Stimulated activated CD4-positive, alpha-beta T cell treated with anti-CD3 and anti-CD28 coated beads, Interleukin-12 subunit alpha, Interleukin-12 subunit beta, amount 100 ng/mL, for 24 hours (primary cell): ENCODE measurements at places on chromosomes 4 and X.

- DNase-seq, result no peak
Observed at GRCh38 chrX:40462795-40463194, 118.0 kb upstream of the ATP6AP2 start.

GRCh38 chrX:22122510-22122909 lies 90.4 kb downstream of the PHEX start:
- no peak for DNase-seq

- no peak for DNase-seq
Observed at GRCh38 chrX:24902806-24903205, 113.0 kb downstream of the ARX start.

DNA sequence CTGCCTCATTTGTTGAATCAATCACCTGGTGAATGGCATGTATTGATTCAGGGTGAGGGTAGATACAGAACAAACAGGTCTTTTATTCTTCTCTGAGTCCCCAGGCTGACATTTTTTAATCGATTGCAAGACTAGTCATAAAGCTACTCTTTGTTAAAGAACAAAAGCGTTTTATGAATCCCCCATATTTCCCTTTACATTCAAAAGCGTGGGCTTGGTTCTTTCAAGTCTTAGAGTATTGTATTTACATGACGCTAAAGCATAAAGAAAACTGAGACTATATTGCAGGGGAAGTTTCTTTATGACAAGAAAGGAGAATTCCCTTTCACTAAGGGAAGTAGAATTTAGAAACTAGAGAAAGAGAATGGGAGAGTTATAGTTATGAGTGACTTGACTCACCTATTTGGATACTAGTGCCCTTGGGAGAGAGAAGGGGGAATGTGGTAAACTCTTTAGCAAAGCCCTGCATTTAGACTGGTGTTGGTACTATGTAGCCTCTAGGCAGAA lies 69.3 kb upstream of the PDE5A start:
- no peak for DNase-seq

DNA sequence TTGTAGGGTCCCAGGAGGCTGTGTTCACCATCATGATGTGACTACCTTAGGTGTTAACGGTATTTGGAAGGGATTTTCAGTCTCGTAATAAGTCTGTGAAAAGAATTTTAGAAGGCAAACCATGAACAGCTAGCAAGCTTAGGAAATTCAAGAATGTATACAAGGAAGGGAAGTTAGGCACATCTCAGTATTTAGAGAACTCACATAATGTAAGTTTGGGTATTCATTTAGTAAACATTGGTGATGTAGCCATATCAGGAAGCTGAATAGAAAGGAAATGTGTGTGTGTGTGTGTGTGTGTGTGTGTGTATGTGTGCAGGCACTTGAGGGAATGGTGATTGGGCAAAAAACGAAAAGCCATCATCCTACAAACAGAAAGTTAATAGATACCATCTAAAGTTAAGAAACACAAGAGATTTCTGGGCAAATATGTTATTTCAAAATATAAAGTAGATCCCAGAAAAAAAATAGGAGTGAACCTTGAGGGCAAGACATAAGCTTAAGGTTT lies 34.7 kb upstream of the PRKX start:
- DNase-seq, result no peak

GRCh38 chr4:110278127-110278526 lies 79.7 kb upstream of the ELOVL6 start:
- no peak for DNase-seq

GRCh38 chrX:137567682-137568232 lies 1.8 kb downstream of the ZIC3 start:
- no peak for DNase-seq

DNA sequence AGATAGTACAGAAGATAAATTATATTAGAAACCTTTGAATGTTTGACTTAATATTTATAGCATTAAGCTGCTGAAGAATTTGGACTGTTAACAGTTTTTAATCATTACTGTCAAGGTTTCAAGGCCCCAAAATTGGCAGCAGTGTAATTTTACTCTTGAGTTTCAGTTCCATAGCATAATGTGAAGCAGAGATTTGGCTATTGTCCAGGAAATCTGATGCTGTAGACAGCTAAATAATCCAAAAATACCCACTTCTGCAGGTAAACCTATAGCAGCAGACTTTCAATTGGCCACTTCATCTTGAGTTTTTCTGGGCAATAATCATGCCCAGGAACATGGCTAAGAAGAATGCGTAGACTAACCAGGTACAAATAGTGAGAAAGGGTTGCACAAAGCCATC lies 85.0 kb downstream of the RCHY1 start:
- DNase-seq, result no peak

- DNase-seq, result no peak
Observed at GRCh38 chr4:156101571-156101970, 147.9 kb upstream of the CTSO start.

DNA sequence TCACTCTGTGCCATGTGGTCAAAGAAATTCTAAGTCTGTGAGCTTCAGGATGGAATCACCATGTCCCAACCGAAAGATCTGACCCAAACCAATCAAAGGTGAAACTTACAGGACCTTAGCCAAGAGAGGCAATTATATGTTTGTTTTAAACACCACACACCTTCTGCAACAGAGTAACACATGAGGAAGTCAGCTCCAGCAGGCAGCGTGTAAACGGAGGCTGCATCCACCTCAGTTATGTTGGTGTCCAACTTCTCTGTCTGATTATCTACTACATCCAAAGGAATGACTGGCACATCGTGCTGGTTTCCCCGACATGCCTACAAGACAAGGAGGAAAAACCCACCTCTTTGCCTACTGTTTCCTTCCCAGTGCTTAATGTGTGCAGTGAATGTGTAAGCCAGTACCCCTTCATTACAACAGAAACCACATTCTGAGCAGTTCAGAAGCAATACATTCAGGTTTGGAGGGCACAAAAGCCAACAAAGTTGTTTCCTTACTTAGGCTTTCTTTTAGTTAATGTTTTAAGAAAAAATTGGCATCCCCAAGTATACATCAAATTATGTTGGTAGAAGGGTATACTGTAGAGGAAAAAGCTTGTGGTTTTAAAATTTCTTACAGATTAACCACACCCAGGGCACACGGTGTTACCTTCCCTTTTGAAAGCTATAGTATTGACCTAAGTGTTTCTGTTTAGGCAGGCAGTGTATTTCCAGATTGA lies 12.4 kb downstream of the CASP6 start:
- DNase-seq, result no peak

DNA sequence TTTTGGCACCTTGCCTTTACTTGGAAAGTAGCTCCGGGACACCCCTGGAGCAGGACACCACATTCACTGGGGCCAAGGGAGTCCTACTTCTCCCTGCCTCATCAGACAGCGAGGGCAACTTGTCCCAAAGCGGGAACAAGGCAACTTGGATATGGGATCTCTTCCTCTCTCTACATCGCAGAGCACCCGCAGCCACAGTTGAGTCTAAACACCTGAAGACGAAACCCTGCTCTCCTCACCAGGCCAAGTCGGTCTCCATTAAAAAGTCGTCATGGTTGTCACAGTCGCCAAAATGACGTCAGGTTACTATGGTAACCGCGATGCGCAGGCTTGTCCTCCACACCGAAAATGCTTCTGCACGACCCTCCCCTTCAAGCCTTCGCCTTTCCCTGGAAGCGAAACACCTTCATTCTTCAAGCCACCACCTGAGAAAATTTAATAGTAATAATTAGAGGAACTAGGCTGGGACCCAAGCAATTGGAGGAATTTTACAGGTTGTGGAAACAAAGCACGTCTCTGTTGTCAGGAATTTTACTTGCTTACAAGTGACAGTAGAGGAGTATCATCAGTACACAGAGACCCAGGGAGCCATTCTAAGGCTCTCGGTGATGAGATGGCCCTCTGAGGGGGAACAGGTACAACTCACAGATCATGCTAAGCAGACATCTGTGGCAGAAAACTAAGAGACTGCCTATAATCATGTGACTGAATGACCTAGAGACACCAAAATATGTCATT lies 30.5 kb upstream of the TCEAL4 start:
- peak; percentile 39 for DNase-seq

GRCh38 chrX:107600366-107600765 lies 27.9 kb upstream of the PRPS1 start:
- no peak for DNase-seq

DNA sequence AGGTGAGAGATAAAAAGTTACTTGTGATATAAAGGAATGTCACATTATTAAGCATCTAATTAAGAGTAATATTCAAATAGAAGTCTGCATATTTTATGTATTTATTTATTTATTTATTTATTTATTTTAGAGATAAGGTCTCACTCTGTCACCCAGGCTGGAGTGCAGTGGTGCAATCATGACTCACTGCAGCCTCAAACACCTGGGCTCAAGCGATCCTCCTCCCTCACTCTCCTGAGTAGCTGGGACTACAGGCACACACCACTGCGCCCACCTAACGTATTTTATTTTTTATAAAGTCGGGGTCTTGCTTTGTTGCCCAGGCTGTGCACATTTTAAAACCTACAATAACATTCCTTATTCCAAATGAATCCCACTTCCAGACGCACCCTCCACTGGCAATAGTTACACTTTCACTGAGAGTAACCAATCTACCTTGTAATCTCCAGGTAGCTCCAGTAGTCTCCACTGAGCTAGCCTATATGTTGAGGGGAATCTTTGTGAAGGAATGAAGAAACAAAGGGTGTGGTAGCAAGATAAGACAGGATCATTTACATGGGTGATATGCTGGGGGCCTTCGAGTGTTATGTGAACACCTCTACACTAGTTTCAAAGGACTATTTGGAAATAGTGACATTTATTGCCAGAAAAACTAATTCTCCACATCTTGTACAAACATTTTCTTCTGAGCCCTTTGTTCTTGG lies 11.9 kb downstream of the SH3D19 start:
- no peak for DNase-seq

DNA sequence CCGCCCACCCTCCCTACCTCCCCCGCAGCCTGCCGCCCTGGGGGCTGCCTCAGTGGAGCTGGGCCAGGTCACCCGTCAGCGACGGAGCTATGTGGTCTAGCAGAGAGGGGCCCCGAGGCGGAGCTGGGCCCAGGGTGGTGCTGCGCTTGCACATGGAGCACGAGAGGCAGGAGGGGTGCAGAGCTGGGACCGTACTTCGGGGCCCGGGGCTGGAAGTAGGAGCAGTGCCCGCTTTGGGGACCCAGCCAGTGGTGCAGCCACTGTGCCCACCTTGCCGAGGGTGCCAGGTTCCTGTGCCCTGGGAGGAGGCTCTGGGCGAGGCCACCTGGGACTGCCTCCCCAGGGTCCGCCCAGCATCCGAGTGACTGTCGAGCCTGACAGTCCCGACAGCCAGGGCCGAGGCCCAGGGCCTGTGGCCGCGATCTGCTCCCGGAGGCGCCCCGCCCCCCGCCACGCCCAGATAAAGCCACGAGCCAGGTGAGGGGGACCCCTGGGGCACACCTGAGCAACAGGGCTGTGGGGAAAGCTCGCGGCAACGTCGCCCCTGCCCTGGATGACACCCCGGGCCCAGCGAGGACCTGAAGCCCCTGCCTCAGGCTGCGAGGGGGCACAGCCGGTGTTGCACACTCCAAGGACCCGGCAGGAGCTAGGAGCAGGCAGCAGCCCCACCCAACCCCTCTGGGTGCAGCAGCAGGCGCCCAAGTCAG lies 117.5 kb downstream of the DNAAF6 start:
- DNase-seq, result no peak

DNA sequence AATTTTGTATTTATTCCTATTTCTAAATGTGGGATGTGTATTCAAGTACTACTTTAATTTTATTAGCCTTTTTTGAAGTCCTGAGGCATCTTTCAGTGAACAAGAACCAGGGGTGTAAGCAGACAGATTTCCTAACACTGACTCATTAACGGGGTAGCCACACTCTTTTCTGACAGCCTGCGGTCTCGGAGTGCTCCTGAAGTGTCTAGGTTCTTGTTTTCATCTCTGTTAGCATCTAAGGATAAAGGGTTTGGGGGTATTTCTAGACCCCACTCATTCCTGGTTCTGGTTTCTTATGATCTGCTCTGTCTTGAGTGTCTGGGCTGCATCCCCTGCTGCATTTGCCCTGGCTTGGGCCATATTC lies 71.9 kb downstream of the GC start:
- DNase-seq, result no peak

- DNase-seq, result no peak
Observed at GRCh38 chr4:108157655-108158054, 11.1 kb downstream of the LEF1 start.

DNA sequence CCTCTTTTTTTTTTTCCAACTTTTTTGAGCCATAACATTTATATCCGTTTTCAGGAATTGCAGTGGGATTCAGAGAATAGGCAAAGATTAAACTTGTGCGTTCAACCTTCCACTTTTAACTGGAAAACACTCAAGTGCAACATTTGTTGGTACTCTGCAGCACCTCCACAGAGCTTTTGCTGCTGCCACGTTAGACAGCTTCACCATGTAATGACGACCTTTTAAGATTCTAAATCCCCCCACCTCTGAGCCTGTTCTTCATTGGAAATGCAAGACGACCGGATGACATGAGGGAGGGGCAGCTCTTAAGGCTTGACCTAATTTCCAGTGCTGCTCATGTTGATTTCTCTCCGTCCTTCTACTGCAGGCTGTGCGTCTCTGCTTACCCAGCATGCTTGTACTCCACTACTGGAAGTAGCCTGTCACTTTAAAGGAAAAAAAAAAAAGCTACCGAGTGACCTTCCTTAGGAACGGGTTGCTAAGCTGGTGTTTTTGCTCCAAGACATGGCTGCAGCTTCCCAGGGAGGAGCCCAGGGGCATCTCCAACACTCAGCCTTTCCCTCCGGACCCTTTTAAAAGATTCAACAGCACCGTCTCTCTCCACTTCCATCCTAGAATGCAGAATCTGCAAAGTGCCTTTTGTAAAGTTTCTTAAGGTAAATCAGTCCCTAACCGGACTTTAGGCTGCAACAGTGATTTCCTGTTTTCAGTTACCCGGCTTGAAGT lies at the start of gene CC2D2A:
Gene CC2D2A (plus strand): TSS at position 481 of the 726 bp plus-strand sequence. CDS start 6,051 bp downstream, outside the sequence.
- DNase-seq, result no peak

- DNase-seq, result no peak
Observed at GRCh38 chrX:79371640-79372039, 4.5 kb upstream of the ITM2A start.

GRCh38 chrX:119266364-119266995 lies 30.4 kb downstream of the PGRMC1 start:
- DNase-seq, result no peak

DNA sequence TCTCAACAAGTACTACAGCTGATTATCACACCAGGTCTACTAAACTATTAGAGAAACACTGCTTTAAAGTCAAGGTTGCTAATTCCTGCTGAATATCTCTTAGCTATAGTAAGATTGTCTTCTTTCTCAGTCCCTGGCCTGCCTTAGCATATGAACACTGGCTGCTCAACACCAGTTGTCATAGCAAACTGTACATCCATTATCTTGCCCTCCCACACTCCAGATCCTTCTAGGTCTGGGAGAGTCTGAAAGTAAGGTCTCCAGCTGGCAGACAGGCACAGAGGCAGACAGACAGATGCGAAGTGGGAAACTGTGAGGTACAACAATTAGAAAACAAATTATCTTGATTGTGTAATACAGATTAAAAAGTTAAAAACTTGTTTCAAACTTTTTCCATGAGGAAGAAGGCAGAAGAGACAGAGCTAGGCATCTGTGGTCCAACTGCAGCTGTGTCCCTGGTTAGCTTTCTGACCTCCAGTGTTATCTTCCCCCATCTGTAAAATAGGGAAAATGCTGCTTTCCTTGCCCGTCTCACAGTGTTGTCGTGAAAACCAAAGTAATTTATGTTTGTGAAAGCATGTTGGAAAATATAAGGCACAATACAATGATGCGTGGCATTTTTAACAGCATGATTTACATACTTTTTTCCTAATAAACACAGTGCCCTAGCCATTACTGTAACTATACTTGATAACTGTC lies 133.8 kb downstream of the KLHL13 start:
- DNase-seq, result no peak
